ENCODE measurements at places on chromosomes 2 and 18. TPM values are rescaled to one million over a fixed set of nuclear protein-coding genes. Genes with fewer than 3 reads are reported as not detected.

DNA sequence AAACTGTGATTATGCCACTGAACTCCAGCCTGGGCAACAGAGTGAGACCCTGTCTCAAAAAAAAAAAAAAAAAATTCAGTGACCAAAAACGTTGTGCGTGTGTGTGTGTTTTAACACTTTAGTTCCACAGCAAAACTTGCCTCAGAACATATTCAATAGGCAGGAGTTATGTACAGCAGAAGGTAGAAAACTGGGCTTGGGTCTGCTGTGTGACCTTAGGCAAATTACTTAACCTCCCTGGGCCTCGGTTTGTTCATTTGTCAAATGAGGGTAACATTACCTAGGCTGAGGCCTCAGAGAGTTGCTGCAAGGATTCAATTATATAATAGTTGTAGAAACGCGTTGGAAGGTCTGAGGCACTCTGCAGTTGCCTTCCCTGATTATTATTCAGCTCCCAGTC, 10.3 kb upstream of the SCG2 start:
- no peak for DNase-seq

GRCh38 chr2:223420048-223420447, 182.1 kb downstream of the SCG2 start:
- no peak for DNase-seq

- DNase-seq = no peak
Observed at GRCh38 chr2:101854877-101855276, 136.9 kb upstream of the IL1R2 start.

- DNase-seq = no peak
Observed at GRCh38 chr2:172211512-172211911, 108.8 kb upstream of the DLX2 start.

GRCh38 chr2:11196246-11196645, 41.0 kb downstream of the SLC66A3 start:
- DNase-seq = no peak

Gene PROKR1
- 0.20 TPM for polyA plus RNA-seq

GRCh38 chr2:127508631-127509034, 17.7 kb downstream of the IWS1 start:
- no peak for DNase-seq

Gene C2orf68
- polyA plus RNA-seq = 51.5 TPM

- no peak for DNase-seq
Observed at GRCh38 chr2:15445891-15446562, 115.1 kb downstream of the NBAS start.

DNA sequence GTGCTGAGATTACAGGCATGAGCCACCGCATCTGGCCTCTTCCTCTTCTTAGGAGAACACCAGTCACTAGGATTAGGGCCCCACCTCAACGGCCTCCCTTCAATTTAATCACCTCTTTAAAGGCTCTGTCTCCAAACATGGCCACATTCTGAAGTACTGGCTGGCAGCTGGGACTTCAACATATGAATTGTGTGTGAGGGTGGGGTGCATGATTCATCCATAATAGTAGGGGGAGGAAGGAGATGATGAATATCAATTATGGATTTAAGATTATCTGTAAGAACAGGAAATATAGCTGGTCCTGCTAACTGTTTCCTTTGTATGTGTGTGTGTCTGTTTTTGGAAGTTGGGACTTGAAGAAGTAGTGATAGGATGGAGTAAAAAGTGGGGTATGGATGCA, 14.7 kb upstream of the EPG5 start:
- no peak for DNase-seq

DNA sequence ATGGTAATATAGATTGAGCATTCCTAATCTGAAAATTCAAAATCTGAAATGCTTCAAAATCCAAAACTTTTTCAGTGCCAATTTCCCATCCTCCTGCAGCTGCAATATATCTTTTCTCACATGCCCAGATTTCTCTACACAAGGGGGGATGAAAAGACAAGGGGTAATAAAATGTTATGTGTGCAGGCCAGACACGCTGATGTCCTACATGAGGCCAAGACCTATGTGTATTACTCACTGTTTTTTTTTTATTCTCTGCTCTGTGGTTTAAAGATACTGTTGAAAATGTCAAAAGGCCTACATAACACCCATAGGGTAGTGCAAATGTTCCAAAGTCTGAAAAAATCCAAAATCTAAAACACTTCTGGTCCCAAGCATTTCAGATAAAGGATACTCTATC, 41.2 kb upstream of the CWC22 start:
- DNase-seq = no peak

Gene TXNDC2
- not detected for polyA plus RNA-seq

Gene MAL
- polyA plus RNA-seq = 365 TPM

- DNase-seq = no peak
Observed at GRCh38 chr2:202639231-202639630, 4.5 kb downstream of the FAM117B start.

DNA sequence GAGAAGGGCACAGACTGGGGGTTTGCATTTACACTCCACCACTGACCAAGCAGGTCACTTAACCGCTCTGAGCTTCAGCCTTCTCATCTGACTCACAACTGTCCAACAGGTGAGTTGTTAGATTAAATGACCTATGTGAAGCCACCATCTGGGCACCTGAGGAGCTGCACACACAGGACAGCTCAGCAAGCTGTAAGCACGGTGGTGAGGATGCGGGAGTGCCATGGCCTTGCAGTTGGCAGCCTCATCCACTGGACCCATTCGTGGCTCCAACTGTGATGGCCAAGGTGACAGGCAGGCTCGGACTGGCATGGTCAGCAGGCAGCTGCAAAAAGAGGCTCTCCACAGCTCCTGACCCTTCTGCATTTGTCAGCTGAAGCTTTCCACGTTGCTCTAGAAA, 23.3 kb upstream of the AMMECR1L start:
- DNase-seq = no peak

DNA sequence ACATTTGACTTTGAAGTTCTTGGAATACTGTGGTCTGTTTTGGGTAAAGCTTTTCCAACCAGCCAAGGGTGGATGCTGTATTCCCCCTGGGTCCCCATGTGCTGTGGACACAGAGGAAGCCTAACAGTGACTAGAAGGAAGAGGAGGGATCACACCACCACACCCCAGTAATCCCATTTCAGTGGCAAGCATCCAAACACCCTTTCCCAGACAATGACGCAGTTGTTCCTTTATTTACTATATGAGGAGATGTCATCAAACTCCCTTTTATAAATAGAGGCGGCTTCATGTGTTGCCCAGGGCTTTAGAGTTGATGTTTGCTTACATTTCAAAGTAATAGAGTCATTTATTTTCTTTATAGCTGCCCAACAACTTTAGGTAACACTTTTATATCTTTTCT, 959.4 kb upstream of the GYPC start:
- no peak for DNase-seq

Gene ITPRIPL1
- 4.1 TPM for polyA plus RNA-seq

Gene RTP5
- not detected for polyA plus RNA-seq

Gene CCDC148
- 6.7 TPM for polyA plus RNA-seq
